ENCODE measurements at places on chromosomes 12 and 14.

DNA sequence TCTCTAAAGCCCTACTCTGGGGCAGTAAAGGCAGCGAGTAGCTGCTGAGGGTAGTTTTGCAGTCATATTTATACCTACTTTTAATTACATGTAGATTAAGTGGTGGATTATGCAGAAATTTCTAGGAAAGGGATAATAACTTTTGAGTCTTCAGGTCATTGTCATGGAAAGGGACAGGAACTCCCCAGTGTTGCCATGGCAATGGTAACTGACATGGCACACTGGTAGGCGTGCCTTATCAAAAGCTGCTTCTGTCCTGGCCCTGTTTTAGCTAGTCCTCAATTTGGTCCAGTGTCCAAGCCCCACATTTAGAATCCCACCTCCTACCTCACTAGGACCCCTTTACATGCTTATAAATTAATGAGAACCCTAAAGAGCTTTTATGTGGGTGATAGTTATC is 303.1 kb downstream of the VRK1 start:
- no peak for DNase-seq

- DNase-seq: no peak
Observed at GRCh38 chr14:91366749-91367148, 50.9 kb downstream of the CCDC88C start.

DNA sequence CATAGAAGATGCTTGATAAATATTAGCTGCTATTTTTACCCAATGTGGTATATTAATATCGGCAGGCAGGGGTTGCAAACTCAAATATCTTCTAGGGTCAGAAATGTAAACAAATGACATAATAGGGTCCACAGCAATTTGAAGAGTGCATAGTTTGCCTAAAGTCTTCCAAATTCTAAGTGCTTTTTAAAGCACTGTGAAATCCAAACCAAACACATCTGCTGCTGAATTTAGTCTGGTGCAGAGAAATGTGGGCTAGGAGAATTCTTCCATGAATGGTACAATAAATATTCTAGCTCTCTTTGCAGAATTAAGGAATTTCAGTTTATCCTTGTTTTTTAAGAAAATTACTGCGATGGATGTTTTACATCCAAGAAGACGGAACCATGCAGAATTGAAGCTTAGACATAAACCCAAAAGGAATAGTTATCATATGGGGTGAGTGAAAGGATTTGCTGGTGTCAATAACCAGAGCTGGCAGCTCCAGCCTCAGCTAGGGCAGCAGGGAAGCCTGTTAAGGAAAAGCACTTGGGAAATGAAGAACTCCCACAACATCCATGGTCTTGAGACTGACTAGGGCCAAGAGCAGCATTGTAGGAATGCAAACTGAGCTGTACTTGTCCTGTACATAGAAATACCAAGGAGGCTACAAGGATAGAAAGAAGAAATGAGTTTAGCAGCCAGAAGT is 65.5 kb downstream of the PTPRR start:
- no peak for DNase-seq

GRCh38 chr12:47772094-47772660 is 861 bp upstream of the SLC48A1 start:
- DNase-seq: no peak

DNA sequence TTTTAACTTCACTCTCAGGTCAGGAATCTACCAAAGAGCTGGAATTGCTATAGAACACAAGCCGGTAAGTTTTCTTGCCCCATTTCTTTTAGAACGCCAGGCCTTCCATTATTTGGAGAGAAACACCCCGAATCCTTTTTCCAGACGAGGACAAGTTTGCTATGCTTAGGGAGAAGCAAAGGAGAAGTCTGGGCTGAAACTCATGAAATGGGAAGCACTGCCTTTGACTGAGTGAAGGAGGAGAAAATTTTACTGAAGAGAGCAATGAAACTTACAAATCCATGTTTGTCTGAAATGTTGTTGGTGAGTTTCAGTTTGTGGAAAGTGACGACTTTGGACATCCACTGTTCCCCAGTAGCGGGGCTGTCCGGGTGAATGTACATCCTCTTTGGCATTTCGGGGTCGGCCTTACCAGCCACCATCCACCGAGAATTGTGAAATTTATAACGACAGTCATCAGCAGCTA is 3.3 kb downstream of the TBX3 start:
- no peak for DNase-seq

DNA sequence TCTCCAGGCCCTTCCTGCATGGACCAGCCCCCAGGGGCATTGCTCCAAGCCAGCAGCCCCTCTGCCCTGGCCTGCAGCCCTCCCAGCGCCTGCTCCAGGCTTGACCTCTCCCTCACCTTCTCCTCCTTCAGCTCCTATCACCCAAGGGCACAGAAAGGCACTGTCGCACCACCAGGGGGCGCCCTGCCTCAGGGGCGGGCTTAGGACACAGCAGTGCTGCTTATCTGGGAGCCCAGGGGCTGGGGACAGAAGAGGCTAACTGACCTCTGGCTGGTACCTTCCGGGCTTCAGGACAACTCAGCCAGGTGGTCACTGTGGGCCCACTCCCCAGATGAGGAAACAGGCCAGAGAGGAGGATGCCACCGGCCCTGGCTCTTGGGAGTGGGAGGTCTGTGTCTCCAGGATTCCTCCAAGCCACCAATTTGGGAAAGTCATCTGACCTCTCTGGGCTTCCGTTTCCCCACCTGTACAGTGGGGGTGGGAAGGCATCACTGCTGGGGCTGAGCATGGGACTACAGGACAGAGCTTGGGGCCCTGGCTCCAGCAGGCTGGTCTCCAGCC is 25.3 kb upstream of the GPR132 start:
- peak; percentile 68 for DNase-seq

Measured in stimulated activated CD4-positive, alpha-beta T cell treated with anti-CD3 and anti-CD28 coated beads, TNF-alpha, amount 100 ng/mL, for 1 hour (primary cell).